Panc1 (cell line): ENCODE measurements at places on chromosomes 6 and 20. TPM values are rescaled to one million over a fixed set of nuclear protein-coding genes. Genes with fewer than 3 reads are reported as not detected.

DNA sequence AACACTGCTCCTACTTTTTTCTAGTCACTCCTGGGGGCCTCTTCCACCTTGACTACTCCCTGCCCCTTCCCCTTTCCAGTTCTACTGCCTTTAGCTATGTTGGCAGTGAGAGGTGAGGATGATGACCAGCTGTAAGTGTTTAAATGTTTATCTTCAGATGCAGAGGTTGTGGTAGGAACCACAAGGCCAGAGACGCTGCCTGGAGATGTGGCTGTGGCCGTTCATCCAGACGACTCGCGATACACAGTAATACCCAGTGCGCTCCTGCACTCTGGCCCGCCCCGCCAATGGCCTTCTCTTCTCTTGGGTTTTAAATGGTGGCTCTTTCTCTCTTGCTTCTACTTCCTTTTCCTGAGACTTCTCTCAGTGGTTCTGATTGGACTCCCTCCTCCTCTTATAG is 4.6 kb downstream of the VARS2 start:
- DNase-seq: no peak

- DNase-seq: no peak
These were observed 109.5 kb upstream of the NFATC2 start for GRCh38 chr20:51651921-51652549.

DNA sequence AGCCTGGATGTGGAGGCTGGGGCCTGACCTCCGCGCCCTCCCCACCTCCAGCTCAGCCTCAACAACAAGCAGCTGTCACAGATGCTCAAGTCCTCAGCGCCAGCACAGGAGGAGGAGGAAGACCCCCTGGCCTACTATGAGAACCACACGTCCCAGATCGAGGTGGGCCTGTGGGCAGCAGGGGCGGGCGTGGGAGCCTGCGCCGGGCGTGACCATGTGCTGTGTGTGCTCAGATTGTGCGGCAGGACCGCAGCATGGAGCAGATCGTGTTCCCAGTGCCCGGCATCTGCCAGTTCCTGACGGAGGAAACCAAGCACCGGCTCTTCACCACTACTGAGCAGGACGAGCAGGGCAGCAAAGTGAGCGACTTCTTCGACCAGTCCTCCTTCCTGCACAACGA is 23.5 kb downstream of the UQCC2 start:
- no peak for DNase-seq

GRCh38 chr6:41049521-41049920 is 3.5 kb upstream of the APOBEC2 start:
- no peak for DNase-seq

DNA sequence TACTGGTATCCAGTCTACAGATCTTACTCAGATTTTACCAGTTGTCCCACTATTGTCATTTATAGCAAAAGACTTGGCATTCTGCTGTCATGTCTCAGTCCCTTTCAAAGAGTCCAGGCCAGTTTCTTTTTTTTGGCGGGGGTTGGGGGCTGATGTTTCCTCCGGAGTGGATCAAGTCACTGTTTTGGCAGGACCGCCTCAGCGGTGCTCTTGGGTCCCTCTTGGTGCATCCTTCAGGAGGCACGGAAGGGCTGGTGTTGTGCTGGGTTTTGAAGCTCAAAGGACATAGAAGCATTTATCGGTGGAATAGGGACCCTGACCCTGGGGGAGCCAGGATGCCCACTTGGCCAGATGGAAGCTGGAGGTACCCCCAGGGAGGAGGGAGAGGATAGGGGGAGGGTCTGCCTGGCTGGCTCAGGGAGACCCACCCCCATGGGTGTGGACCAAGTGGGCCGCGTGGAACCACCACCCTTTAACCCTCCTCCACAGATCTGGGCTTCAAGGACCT is 10.8 kb downstream of the RBCK1 start:
- DNase-seq: no peak

- no peak for DNase-seq
These were observed 44.8 kb downstream of the FGD2 start for GRCh38 chr6:37050045-37050853.

AKAP12 gene
- 267 TPM for total RNA-seq

SRMS gene
- total RNA-seq: not detected

CPXM1 gene
- total RNA-seq: not detected

GRCh38 chr6:29853245-29853644 is 25.6 kb downstream of the HLA-G start:
- no peak for DNase-seq

SASH1 gene
- 6.6 TPM for total RNA-seq

DNA sequence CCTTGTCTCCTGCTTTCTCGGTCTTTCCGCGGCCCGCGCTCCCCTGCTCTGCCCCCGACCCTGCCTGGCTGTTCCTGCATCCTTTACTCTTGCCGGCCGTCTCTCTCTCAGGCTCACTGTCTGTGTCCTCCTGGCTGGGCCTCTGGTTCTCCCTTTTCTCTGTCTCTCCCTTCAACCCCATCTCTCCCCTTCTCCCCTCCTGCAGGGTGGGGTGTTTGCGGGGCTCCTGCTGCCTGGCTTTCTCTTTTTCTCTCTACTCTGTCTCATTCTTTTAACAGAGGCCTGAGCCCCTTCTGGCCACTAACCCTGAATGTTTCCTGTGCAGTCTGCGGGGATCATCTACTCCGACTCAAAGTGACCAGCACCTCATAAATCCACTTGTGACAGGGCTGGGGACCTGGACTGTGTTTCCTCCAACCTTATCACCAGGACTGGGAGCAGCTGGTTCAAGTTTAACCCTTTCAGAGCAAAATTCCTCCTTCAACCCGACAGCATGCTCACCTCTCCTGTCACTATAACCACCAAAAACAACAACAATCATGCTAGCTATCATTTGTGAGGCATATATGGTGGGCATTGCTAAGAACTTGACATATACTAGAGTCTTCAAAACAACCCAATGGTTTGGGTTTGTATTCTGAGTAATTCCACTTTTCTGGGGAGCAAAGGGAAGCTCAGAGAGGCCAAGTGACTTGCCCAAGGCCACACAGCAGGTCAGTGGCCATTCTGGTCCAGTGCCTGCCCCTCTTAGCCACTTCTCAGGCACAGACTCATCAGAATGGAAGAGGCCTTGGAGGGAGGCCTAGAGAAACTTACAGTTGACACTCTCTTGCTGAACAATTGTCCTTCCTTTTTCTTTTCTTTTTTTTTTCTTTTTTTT is 811 bp upstream of the RSPO4 start:
- no peak for DNase-seq

DNA sequence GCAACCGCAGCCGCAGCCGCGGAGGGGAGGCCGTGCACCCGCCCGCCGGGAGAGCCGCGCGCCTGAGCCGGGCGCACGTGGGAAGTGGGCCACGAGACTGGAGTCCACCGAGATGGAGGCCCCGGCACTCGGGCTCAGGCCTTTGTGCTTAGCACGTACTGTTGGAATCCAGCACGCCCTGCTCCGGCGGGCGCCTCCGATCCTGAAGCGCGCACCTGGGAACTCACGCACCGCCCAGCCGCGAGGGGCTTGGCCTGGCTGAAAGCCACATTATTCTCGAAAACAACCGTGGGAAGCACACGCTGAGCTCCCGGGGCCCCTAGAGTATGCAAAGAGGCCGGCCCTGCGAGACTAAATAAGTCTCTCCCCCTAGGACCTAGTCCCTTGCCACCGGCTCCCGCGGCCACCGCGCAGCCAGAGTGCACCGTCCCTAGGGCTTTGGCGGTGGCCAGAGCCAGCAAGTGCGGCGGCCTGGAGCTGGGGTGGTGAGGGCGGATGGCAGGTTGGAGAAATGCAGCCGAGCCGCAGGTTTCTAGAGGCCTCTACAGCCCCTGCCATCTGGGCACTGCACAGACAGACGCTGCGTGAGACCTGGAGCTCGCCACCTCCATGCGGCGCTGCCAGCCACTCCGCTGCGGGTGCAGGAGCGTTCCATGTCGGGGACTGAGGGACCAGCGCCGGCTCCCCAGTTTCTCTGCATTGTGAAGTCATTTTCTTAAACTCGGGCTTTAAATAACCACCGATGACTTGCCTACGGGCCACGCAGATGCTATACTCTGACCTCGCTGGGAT is 42.0 kb upstream of the LY86 start:
- no peak for DNase-seq

MOG gene
- not detected for total RNA-seq

- no peak for DNase-seq
These were observed 68.6 kb downstream of the TRMT6 start for GRCh38 chr20:5881703-5882102.

GRCh38 chr6:110447761-110448160 is 28.7 kb downstream of the SLC22A16 start:
- DNase-seq: no peak

- no peak for DNase-seq
These were observed 32.5 kb downstream of the MYB start for GRCh38 chr6:135213616-135214015.

WFDC5 gene
- not detected for total RNA-seq

WFDC12 gene
- not detected for total RNA-seq

WFDC8 gene
- total RNA-seq: not detected

DNA sequence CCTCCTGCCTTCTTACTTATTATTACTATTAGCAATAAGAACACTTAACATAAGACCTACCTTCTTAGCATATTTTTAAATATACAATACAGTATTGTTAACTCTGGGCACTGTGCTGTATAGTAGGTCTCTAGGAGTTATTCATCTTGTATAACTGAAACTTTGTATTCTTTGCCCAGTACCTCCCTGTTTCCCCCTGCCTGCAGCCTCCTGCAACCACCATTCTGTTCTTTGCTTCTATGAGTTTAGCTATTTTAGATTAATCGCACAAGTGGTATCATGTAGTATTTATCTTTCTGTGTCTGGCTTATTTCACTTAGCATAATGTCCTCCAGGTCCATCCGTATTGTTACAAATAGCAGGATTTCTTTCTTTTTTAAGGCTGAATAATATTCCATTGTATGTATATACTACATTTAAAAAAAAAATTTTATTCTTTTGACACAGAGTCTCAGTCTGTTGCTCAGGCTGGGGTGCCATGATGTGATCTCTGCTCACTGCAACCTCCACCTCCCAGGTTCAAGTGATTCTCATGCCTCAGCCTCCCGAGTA is 4.4 kb downstream of the C6orf89 start:
- no peak for DNase-seq

DNA sequence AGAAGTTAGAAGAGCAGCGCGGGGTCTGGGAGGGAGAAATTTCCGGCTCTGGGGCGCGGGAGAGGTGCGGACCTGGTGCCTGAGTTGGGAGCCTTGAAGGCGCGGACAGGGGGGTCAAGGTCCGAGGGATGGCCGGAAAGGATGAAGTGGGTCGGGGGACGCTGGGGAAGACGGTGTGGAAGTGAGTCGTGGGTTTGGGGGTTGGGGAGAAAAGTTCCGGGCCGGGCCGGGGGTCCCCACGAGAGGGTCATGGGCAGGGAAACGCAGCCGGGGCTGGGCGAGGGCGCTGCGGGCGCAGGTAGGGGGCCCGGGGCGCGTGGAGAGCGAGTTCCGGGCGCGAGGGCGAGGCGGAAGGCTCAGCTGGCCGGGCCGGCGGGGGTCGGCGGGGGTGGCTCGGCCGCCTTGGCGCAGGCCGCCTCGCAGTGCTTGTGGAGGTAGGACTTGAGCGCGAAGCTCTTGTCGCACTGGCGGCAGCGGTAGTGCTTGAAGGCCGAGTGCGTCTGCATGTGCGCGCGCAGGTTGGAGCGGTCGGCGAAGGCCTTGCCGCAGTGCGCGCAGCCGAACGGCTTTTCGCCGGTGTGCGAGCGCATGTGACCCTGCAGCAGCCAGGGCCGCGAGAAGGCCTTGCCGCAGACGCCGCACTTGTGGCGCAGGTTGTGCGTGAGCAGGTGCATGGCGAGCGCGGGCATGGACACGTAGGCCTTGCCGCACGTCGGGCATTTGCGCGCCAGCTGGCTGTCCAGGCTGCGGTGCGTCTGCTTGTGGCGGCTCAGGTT is 10.5 kb upstream of the SRXN1 start:
- no peak for DNase-seq

- no peak for DNase-seq
These were observed 178.4 kb downstream of the FARS2 start for GRCh38 chr6:5439749-5440148.

GRCh38 chr6:38191418-38191817 is 371.9 kb downstream of the ZFAND3 start:
- no peak for DNase-seq

DNA sequence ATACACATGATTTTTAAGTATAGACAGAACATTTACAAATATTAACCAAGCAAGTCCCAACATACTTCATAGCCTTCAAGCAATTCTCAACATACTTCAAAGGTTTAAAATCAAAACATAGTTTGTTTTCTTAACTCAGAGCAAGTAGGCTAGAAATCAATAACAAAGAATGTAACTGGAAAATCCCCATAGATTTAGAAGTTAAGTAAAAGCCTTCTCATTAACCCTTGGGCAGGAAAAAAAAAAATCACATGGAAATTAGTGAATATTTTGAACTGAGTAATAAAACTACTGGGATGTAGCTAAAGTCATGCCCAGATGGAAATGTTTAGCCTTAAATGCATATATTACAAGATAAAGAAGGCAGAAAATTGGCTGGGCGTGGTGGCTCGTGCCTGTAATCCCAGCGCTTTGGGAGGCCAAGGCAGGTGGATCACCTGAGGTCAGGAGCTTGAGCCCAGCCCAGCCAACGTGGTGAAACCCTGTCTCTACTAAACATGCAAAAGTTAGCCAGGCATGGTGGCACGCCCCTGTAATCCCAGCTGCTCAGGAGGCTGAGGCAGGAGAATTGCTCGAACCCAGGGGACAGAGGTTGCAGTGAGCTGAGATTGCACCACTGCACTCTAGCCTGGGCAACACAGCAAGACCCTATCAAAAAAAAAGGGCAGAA is 316.1 kb downstream of the TAF4 start:
- no peak for DNase-seq

- no peak for DNase-seq
These were observed 8.4 kb downstream of the LRP11 start for GRCh38 chr6:149855741-149856140.
